ENCODE measurements at places on chromosomes 16 and 17.

DNA sequence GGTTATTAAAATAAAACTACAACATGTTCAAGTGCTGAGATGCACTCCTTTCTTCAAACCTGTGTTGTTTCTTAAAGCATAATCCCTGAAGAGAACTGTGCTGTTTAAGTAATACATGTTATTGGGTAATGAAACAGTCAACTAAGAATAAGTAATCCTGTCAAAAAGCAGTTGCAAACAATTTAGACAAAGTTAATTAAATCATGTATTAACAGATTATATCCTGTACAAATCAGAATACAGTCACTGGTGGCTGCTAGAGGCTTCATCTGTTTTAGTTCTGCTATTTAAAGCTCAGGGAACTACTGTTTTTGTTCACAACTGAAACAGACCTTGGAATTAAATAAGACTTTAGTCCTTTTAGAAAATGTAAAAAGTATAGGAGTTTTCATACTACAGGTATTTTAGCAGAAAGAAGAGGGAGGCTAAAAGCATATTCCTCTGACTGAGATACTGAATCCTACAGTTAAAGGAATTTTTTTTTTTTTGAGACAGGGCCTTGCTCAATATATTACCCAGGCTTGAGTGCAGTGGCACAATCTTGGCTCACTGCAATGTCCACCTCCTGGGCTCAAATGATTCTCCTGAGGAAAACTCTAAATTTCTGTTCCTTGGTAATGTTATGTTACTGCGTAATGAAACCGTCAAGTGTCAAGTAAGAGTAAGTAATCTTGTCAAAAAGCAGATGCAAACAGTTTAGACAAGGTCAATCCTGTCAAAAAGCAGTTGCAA is 27.3 kb upstream of the ITGA2B start:
- DNase-seq = no peak

GRCh38 chr16:58160855-58161254 is 31.7 kb upstream of the CFAP20 start:
- DNase-seq = no peak

- no peak for DNase-seq
Measured at GRCh38 chr17:33684735-33685134, 391.6 kb upstream of the ASIC2 start.

- DNase-seq = no peak
Measured at GRCh38 chr17:39239640-39240314, 14.0 kb upstream of the STAC2 start.

GRCh38 chr16:18950469-18951185 is 24.4 kb upstream of the SMG1 start:
- no peak for DNase-seq

DNA sequence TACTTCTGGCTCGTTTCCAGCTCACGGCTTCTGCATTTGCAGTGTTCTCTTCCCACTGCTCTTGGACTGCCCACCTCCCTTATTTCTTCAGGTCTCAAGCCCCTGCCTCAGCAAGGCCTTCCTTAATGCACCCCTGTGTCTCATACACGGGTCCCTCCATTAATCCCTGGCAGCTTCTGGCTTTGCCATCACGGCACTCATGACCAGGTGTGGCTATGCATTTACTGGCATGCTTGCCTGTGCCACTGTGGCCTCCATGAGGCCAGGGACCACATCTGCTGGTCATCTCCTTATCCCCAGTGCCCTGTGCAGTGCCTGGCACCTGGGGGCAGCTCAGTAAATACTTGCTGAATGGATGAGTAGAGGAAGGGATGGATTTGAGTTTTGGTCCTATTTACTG is 114.1 kb downstream of the C16orf78 start:
- no peak for DNase-seq

DNA sequence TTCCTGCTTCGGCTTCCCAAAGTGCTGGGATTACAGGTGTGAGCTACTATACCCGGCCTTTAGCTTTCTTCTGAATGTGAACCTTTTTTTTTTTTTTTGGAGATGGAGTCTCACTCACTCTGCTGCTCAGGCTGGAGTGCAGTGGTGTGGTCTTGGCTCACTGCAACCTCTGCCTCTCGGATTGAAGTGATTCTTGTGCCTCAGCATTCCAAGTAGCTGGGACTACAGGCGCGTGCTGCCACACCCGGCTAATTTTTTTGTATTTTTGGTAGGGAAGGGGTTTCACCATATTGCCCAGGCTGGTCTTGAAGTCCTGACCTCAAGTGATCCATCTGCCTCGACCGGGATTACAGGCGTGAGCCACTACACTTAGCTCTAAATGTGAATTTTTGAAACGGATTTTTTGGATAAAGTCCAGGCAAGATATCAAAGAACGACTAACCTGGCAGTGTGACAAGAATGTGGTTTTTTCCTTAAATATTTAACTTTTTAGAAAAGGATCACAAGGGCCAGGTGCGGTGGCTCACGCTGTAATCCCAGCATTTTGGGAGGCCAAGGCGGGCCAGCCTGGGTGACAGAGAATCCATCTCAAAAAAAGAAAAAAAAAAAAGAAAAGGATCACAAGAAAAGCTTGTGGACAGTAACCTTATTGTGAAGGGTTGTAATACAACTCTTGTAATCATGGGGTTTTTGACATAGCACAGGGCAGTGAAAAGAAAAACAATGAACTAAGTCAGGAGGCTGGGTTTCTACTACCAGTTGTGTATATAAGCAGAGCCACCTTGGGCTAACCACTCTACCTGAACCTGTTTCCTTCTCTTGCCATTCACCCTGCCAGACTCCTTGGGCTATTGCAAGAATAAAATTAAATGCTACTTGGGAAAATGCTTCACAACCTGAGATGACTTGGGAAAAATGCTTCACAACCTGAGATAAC is 6.2 kb downstream of the BRCA1 start:
- no peak for DNase-seq

GRCh38 chr17:39527220-39527813 is 66.0 kb downstream of the CDK12 start:
- DNase-seq = peak; percentile 17

GRCh38 chr16:53111078-53111791 is 56.4 kb downstream of the CHD9 start:
- DNase-seq = no peak

DNA sequence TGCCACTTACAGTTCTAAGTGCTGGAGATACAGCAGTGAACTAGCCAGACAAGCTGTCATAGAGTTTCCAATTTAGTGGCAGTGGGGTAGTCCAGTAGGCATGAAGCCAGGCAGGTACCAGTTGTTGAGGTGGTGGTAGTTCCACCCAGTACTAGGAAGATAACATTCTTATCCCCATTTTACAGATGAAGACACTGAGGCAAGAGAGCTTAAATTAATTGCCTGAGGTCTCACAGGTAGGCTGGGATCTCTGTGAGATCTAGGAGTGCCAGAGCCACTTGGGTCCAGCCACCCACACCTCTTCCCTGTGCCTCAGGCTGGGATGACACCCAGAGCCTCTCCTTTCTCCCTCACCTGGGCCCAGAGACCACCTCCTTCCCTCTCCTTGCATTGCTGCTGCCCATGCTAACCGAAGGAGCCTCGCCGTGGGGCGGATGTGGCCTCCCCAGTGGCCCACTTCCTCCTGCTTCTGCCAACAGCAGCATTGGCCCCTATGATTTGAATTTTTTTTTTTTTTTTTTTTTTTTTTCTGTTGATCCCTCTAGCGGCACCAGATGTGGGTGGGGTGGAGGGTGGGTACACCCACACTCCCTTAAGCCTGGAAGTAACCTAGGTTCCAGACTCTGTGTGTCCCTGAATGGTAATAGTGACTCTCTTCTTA is 114.0 kb downstream of the PRKCB start:
- no peak for DNase-seq

GRCh38 chr17:15377200-15377599 is 35.8 kb upstream of the TEKT3 start:
- DNase-seq = no peak

GRCh38 chr17:56602292-56603130 is 9.0 kb downstream of the NOG start:
- no peak for DNase-seq

DNA sequence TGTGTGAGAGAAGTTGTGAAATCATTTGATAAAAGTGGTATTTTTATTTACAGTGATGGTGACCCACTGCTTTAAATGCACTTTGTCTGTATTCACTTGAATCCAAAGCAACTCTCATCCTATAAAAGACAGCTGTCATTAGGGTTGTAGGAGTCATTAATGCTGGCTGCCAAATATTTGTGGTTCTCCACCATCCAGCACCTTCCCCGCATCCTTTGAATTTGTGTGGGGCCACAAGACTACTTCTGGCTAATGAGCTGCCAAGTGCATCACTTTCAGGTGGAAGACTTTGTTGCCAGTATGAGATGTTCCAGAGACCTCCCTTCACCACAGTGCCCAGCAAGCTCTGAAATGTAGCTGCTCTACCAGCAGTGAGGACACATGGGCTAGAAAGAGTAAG is 43.4 kb downstream of the CMTM3 start:
- DNase-seq = no peak

- DNase-seq = peak; percentile 6
Measured at GRCh38 chr16:55283812-55284717, 39.9 kb upstream of the IRX6 start.

DNA sequence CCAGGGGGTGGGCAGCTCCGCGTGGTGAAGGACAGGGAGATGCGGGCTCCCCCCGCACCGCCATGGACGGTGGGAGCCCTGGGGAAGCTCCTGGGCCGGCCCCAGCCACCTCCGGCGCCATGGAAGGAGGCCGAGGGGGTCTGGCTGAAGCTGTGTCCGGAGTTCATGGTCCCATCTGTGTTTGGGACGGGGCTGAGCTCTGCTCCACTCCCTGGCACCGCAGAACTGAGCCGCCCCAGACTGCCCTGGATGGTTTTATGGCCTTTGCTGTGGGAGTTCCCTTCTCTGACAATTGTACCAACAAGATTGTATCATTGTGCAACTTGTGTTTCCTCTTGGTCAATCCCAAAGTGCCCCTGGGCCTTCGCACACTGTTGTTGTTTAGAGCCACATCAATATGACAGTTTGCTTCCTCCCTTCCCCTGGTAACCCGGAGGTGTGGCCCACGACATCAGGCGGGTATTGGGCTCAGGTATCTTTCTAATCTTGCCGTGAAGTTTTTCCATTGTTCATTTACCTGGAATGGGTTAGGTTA is 942 bp downstream of the KRT23 start:
- DNase-seq = no peak

DNA sequence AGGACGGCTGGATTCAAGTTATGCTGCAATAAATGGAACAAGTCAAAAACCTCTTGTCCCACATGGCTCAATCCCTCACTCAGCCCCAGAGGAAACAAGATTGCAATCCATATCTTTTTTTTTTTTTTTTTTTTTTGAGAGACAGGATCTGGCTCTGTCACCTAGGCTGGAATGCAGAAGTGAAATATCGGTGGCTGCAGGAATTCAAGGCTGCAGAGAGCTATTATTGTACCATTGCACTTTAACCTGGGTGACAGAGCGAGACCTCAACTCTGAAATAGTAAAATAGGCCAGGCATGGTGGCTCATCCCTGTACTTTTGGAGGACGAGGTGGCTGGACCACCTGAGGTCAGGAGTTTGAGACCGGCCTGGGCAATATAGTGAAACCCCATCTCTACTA is 2.7 kb upstream of the PDE6G start:
- no peak for DNase-seq

GRCh38 chr17:12050646-12051225 is 30.1 kb downstream of the MAP2K4 start:
- no peak for DNase-seq

DNA sequence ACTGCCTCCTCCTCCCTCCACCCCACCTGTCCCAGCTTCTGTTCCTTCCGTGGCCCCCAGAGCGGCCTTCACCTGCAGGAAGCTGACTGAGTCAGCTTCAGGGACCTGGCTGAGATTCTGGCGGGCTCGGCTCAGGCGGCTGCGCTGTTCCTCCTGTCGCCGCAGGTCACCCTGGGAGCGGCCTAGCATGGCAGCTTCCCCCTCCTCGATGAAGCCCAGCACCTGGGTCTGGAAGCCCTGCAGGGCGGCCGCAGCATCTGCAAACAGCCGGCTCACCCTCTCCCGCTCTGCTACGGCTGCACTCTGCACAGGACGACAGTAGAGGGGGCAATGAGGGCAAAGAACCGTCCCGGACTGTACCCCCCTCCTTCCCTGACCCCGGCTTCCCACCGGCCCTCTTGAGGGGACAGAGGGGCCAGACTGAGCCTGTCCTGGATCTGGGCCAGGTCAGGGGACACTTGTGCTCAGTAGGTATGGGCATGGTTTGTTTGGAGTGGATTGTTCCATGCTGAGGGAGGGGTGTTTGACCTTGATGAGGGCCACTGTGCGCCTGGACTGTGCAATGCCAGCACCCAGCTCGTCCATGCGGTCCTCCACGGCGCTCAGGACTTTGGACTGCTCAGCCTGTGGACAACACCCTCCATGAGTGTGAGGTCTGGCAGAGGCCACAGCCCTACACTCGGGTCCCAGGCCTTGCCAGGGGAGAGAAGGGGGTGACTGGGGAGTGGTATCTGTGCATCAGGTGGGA is 2.0 kb downstream of the TRIM47 start:
- no peak for DNase-seq

DNA sequence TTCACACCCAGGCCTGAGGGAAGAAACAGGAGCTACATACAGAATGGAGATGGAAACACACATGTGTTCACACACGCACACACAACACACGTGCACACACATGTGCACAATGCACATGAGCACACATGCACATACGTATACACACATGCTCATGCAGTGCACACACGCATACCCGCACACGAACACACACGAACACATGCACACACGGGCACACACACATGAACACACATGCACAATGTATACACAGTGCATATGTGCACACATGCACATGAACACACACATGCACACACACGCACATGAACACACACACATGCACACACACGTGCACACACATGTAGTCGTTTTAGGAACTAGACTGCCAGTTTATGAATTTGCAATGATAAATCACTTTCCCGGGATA is 49.3 kb upstream of the CDR2 start:
- DNase-seq = no peak

DNA sequence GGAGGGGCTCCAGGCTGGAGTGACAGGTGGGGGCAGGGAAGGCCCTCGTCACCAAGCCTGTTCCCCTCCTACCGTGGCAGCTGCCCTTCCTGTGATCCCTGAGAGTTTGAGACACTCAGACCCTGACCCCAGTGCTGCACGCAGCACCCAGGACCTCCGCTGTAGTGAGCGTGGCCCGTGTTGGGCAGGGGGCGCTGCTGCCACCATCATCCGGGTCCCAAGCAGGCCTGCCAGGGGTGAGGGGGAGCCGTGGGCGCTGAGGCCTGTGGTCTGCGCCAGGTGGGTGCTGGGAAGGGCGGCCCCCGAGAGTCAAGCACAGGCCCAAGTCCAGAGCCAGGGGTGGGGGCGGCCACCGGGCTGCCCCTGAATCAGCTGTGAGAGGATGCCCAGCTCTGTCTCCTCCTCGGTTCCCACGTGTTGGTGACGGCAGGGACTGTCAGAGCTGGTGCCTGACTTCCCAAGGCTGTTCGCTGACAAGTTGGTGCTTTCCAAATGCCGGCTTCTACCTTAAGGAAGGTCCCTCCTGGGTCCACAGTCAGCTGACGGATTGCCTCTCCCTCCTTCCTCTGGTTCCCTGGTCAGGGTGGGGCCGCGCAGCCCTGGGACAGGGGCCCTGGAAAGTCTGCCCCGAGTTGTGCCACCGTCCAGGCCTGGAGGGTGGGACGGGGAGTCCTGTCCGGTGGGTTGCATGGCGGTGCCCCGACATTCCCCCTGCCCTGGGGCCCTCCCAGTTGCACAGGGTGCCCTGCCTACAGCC is 31.1 kb downstream of the TPSG1 start:
- DNase-seq = no peak

GRCh38 chr16:11202260-11203091 is 53.5 kb downstream of the SOCS1 start:
- DNase-seq = no peak
